ENCODE measurements at places on chromosomes 5 and 9. TPM values are rescaled to one million over a fixed set of nuclear protein-coding genes. Genes with fewer than 3 reads are reported as not detected.
A peak's percentile ranks its signal among the peaks of the same experiment; 100 is the strongest.

GRCh38 chr9:90891308-90892040 is 89.9 kb downstream of the SYK start:
- no peak for DNase-seq
- no peaks in the 10 kb centered on the region for H3K27me3 ChIP-seq
- H3K36me3 ChIP-seq, result peaks cover 24% of the 10 kb centered on the region

GRCh38 chr5:133610489-133611356 is 1.6 kb downstream of the FSTL4 start:
- no peaks in the 10 kb centered on the region for H3K36me3 ChIP-seq
- H3K27ac ChIP-seq, result no peak overlapping the region
- H3K4me1 ChIP-seq, result peaks cover 21% of the 10 kb centered on the region
- H3K4me3 ChIP-seq, result peak overlapping the region; percentile 47
- peak; percentile 89 for DNase-seq

DNA sequence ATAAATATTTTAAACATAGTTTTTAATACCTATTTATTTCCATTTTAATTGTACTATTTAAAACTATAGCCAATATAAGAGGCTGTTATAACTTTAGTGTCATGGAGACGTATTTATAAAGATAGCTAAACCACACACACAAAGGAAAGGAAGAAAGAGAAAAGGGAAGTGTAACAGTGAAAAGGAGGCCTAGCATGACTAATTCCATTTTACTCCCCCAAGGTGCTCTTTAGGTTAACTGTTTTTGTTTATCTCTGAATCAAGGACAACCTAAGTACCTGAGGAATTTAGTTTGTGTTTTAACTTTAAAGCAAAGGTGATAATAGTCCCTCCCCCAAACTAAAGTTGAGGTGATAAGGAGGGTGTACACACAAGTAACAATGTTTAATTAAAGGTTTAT is 1188.9 kb upstream of the C9orf72 start:
- H3K36me3 ChIP-seq, result no peaks in the 10 kb centered on the region
- no peak for DNase-seq
- H3K4me3 ChIP-seq, result no peak overlapping the region
- no peak overlapping the region for H3K27ac ChIP-seq

DNA sequence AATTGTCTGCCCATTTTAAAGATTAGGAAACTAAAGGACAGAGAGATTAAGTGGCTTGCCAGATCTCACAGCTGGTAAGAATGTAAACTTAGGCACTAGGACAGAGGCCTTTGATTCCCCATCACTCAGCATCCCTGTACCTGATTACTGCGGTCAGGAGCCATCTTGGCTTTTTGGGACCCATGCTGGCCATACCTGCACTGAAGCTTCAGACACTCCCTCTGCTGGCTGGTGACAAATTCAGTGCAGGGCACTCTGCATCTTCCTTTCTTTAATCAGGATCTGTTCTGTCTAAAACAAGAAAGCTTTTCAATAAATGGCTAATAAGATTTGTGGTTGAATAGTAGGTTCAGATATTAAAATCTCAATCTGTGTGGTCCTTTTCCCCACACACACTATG is 215.5 kb upstream of the RORB start:
- H3K27me3 ChIP-seq, result no peaks in the 10 kb centered on the region
- no peak overlapping the region for H3K27ac ChIP-seq
- H3K36me3 ChIP-seq, result no peaks in the 10 kb centered on the region
- no peak overlapping the region for H3K4me3 ChIP-seq

- peaks cover 16% of the 10 kb centered on the region for H3K4me1 ChIP-seq
- no peak for DNase-seq
- H3K4me3 ChIP-seq, result peak overlapping the region; percentile 89
- peak overlapping the region; percentile 94 for H3K27ac ChIP-seq
- H3K36me3 ChIP-seq, result no peaks in the 10 kb centered on the region
Measured at GRCh38 chr9:127423476-127423933, 677 bp upstream of the ZNF79 start.

DNA sequence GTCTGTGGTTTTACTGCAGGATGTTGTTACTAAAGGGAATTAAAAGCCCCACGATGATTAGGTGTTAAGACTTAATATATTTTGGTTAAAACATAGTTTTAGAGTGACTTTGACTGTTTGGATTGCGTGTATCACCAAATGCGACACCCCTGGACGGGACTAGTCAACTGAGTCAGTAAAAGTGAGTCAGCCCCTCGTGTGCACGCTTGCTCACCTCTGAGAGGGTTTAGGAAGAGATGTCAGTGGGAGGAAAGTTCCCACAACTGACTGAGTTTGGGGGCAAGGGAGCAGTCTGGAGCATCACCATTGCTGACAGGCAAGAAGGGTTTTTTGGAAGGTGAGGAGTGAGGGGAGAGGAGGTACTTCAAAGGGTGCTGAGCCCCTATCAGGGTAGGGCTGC is 14.4 kb upstream of the DMRT3 start:
- H3K4me3 ChIP-seq, result no peak overlapping the region
- H3K27ac ChIP-seq, result no peak overlapping the region
- no peak for DNase-seq
- peaks cover 33% of the 10 kb centered on the region for H3K27me3 ChIP-seq

DNA sequence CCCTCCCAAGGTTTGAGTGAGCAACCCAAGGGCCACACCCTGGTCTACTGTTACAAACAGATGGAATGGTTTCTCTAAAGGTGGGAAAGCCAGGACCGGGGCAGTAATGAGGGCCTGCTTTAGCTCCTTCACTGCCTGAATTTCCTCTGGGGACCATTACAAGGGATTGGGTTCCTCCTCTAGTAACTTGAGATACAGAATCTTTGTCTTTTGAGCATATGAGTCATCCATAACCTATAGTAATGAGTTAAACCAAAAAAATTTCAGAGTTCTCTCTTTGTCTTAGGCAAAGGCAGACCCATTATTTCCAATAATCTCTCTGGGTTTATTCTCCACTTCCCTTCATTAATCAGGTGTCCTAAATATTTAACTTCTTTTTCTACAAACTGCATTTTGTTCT is 618.8 kb downstream of the HINT1 start:
- no peak for DNase-seq
- H3K4me1 ChIP-seq, result no peaks in the 10 kb centered on the region
- no peak overlapping the region for H3K4me3 ChIP-seq
- no peak overlapping the region for H3K27ac ChIP-seq
- H3K36me3 ChIP-seq, result no peaks in the 10 kb centered on the region

DNA sequence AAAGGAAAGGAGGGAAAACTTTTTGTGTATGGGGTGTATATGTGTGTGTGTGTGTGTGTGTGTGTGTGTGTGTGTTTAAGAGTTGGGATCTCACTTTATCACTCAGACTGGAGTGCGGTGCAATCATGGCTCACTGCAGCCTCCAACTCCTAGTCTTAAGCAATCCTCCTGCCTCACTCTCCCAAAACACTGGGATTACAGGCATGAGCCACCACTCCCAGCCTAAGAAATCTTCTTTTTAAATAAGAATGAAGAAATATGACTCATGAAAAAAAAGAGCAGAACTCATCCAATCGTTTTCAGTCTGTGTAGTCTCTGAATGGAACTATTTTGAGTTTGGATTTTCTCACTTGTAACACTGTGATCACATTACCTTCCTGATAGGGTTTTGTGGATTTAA is 601.5 kb downstream of the ACTL7B start:
- no peaks in the 10 kb centered on the region for H3K4me1 ChIP-seq
- no peaks in the 10 kb centered on the region for H3K27me3 ChIP-seq
- H3K36me3 ChIP-seq, result no peaks in the 10 kb centered on the region
- DNase-seq, result no peak
- H3K4me3 ChIP-seq, result no peak overlapping the region

GRCh38 chr5:51811883-51812471 is 428.7 kb downstream of the ISL1 start:
- H3K27me3 ChIP-seq, result no peaks in the 10 kb centered on the region
- no peak overlapping the region for H3K4me3 ChIP-seq
- H3K36me3 ChIP-seq, result no peaks in the 10 kb centered on the region
- no peaks in the 10 kb centered on the region for H3K4me1 ChIP-seq
- DNase-seq, result peak; percentile 17

DNA sequence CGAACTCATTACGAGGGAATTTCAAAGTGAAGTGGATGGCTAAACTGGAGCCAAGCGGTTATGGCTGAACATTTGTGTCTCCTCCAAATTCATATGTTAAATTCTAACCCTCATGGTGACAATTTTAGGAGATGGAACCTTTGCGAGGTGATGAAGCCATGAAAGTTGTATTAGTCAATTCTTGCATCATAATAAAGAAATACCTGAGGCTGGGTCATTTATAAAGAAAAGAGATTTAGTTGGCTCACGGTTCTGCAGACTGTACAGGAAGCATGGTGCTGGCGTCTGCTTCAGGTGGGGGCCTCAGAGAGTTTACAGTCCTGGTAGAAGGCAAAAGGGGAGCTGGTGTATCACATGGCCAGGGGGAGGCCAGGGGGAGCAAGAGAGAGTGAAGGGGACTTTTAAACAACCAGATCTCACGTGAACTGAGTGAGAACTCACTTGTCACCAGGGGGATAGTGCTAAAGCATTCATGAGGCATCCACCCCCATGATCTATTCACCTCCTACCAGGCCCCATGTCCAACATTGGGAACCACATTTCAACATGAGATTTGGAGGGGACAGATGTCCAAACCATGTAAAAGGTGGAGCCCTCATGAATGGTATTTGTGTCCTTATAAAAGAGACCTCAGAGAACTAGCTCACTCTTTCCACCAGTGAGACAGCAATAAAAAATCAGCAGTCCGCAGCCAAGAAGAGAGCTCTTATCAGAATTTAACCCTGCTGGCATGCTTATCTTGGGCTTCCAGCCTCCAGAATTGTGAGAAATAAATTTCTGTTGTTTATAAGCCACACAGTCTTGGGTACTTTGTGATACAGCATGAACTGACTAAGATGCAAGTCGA is 143.4 kb downstream of the MTRR start:
- H3K27ac ChIP-seq, result no peak overlapping the region
- no peak overlapping the region for H3K4me3 ChIP-seq
- H3K36me3 ChIP-seq, result no peaks in the 10 kb centered on the region

- H3K27ac ChIP-seq, result no peak overlapping the region
- DNase-seq, result no peak
- H3K36me3 ChIP-seq, result no peaks in the 10 kb centered on the region
Measured at GRCh38 chr9:113337714-113338113, 2.4 kb downstream of the WDR31 start.

GRCh38 chr5:56692359-56693219 is 122.8 kb upstream of the MAP3K1 start:
- no peak for DNase-seq
- H3K4me3 ChIP-seq, result no peak overlapping the region
- H3K27ac ChIP-seq, result no peak overlapping the region
- H3K36me3 ChIP-seq, result no peaks in the 10 kb centered on the region

DNA sequence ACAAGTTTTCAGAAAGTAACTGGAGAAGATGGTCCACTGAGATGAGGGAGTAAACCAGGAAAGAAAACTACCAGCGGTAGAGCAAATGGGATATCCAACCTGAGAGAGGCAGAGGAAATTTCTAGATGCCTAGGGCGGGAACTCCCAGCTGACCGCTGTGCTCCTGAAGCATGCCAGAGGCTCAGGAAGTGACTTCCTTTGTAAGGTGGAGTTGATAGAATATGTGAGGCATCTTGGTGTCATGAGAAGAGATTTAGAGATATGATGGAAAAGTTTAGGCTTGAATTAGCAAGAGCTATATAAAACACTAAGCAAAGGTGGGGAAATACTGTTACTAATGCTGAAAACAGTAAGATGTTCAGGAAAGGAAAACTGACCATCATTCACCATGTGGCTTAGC is 124.1 kb downstream of the C9orf152 start:
- H3K36me3 ChIP-seq, result no peaks in the 10 kb centered on the region
- peaks cover 2% of the 10 kb centered on the region for H3K4me1 ChIP-seq
- no peak for DNase-seq
- no peak overlapping the region for H3K4me3 ChIP-seq
- no peak overlapping the region for H3K27ac ChIP-seq

Gene ENTREP1
- 7.6 TPM for total RNA-seq

Gene CCDC69
- 173 TPM for total RNA-seq

Gene FOXI1
- total RNA-seq, result not detected

Gene HAND1
- total RNA-seq, result 32.2 TPM

Gene RBM22
- 27.8 TPM for total RNA-seq

Gene HARS2
- total RNA-seq, result 37.5 TPM

Gene MYMK
- total RNA-seq, result not detected

Gene TBC1D9B
- total RNA-seq, result 68.3 TPM

Gene GABRA6
- total RNA-seq, result not detected

Gene PCDHGA7
- 29.0 TPM for total RNA-seq

Data from stomach (tissue), 19 donors.